Esophagus squamous epithelium (tissue), 5 donors: ENCODE measurements at places on chromosomes 11 and 22. TPM values are rescaled to one million over a fixed set of nuclear protein-coding genes. Genes with fewer than 3 reads are reported as not detected.

DNA sequence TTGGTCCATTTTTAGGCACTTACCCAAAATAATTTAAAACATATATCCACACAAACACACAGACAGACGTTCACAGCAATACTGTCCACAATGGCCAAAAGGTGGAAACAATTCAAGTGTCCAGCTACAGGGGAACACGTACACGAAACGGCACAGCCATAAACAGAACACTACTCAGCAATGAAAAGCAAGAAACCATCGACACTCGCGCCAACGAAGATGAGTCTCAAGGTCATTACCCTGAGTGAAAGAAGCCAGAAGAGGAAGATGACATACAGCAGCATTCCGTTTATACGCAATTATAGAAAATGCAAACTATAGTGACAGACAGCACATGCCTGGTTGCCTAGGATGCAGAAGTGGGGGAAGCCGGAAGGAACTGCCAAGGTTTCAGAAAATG lies 13.4 kb upstream of the COMT start:
- DNase-seq = no peak

Gene LRRC4C
- total RNA-seq = 0.38 TPM

GRCh38 chr11:68353118-68353517 lies 40.7 kb downstream of the LRP5 start:
- no peak for DNase-seq

Gene ZFP91
- total RNA-seq = 26.6 TPM

- DNase-seq = no peak
These were observed 251.7 kb downstream of the GRM5 start for GRCh38 chr11:88814076-88814475.

Gene DDTL
- not detected for total RNA-seq
